Activated T-cell treated with anti-CD3 and anti-CD28 coated beads for 4 hours (primary cell): ENCODE measurements at places on chromosomes 2 and 18.

- no peak for DNase-seq
Measured at GRCh38 chr18:361941-362310, 94.1 kb upstream of the THOC1 start.

GRCh38 chr2:152453129-152453911 lies 118.3 kb downstream of the FMNL2 start:
- DNase-seq, result no peak

GRCh38 chr2:40210344-40210967 lies 241.4 kb downstream of the SLC8A1 start:
- no peak for DNase-seq

- no peak for DNase-seq
Measured at GRCh38 chr2:96336873-96337272, 1.3 kb downstream of the NCAPH start.

DNA sequence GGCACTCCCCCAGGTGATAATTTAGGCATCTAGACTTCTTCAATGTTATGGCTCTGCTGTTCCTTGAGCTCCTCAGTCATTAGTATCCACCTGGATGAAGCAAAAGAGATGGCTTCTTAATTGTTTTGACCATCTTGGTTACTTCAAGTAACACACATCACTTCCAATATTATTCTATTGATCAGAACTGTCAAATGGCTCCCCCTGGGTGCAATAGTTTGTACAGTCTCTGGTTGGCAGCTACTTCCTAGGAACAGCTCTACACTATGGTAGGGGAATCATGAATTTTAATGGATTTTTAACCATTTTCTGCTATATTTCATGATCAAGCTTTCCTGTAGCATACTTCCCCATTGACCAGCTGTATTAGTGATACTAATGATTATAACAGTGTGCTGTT lies 157.0 kb downstream of the NYAP2 start:
- no peak for DNase-seq

DNA sequence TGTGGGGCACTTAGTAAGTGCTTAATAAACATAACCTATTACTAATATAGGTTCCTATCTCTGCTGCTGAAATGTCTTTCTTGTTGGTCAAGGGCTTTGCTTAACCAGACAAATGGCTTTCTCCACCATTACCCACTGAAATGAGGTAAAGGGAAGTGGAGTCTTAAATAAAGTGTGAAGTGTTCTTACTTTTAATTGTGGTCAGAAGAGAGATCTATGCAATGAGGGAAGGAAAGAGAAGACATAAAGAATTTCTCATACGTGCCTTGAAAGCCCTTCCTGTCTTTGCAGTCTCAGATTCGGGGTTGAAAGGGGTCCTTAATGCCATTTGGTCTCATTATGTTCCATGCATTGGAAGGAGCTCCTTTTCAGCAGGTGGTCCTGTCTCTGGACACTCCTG lies 6.9 kb upstream of the CXCR4 start:
- DNase-seq, result no peak

DNA sequence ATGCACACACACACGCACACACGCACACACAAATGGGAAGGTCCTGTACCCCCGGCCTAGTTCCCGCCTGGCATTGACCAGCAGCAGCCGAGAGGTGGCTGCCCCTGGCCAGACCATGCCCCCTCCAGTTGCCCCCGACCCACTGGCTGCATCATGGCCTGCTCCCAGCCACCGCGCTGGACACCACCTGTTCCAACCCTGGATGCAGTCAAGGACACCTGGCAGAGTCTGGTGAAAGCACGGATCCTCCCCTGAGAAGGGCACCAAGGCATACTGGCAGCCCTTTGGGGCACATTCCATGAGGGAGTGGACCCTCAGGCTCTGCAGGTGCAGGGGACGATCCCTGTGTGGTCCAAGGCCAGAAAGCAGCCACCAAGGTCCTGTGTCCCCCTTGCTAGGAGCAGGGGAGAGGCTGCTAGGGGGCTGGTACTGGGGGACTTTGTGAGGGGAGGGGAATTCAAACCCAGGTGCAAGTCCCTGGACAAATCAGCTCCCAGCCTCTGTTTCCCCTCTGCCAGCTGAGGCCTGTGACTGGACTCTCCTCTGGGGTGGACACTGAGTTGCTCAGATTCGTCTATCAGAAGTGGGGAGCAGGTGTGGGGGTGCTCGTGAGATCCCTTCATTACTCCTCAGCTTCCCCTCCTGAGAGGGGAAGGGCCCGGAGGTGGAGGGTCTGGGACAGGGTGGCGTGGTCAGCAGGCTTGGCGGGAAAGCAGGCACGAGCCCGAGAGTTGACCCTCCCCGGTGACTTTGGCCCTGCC lies 3.5 kb downstream of the ESPNL start:
- no peak for DNase-seq
